ENCODE measurements at places on chromosomes 13 and 19.
A peak's percentile ranks its signal among the peaks of the same experiment; 100 is the strongest.

DNA sequence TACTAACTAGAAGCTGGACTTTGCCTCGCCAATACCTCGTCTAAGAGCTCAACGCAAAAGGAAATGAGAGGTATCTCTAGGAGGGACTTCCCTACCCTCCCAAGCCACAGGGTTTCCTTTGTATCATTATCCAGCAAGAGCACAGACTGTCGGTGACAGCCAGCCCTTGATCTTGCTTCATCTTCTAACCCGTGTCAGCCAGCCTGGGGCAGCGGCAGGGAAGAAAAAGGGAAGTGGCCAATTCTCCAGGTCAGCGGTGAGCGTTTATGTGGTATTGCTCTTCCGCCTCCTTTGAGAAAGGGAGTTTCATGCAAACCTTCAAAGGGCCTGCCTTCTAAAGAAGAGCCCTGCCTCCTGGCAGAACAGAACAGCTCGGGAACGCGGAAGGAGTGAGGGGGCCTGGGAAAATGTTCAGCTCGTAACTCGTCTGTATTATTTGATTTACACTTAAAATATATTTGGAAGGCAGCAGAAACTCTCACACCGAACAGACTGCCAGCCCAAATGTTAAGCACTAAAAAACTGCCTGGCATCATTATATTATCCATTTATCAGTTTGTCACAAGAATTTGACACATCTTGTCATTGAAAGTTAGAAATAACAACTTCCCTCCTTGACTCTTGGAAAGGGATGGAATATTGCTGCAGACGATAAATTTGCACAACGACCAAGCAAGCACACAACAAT lies 41.8 kb downstream of the EFNB2 start:
- no peak for DNase-seq

DNA sequence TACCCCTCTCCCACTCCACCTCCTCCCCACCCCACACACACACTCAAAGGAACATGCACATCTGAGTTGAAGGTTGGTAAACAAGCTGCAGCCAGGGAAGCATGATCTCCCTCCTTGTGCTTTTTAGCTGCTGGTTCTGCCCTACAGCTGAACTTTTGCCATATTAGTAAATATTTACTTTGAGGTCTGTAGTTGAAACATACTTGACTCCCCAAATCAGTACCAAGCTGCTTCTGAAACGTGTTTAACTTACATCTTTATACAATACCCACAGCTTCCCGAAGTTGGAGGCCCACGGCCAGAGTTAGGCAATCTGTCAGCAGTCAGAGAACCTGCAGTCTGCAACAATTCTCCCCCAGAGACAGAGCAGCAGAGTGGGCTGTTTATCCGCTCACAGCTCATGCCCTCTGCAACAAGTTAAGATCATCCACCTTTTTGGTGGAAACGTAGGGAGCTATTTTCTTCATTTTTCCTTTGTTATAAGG lies 1.5 kb upstream of the PCDH20 start:
- DNase-seq, result no peak

GRCh38 chr19:46466536-46467196 lies 4.7 kb downstream of the PNMA8A start:
- DNase-seq, result no peak

- no peak for DNase-seq
These were observed 9.7 kb downstream of the YJU2 start for GRCh38 chr19:4256563-4256962.

- no peak for DNase-seq
These were observed 27.7 kb downstream of the ZNF461 start for GRCh38 chr19:36638862-36639510.

GRCh38 chr19:49468746-49469447 lies 5.1 kb upstream of the FLT3LG start:
- no peak for DNase-seq

DNA sequence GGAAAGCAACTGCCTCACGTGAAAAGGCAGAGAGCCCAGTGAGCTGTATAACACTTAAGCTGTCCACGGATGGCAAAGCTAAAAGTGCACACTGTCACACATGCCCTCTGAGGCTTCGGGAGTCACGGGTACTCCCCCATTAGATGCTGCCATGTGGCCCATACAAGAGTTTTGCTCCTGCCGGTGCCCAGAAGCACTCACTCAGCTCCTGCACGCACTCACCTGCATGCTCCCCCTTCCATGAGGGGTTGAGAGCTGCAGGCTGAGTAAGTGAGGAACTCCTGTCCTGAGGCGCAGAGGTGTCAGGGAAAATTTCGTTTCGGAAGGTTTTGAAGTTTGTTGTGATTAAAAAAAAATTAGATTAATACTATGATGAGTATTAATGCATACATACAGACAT lies 939.2 kb upstream of the ATXN8OS start:
- no peak for DNase-seq

DNA sequence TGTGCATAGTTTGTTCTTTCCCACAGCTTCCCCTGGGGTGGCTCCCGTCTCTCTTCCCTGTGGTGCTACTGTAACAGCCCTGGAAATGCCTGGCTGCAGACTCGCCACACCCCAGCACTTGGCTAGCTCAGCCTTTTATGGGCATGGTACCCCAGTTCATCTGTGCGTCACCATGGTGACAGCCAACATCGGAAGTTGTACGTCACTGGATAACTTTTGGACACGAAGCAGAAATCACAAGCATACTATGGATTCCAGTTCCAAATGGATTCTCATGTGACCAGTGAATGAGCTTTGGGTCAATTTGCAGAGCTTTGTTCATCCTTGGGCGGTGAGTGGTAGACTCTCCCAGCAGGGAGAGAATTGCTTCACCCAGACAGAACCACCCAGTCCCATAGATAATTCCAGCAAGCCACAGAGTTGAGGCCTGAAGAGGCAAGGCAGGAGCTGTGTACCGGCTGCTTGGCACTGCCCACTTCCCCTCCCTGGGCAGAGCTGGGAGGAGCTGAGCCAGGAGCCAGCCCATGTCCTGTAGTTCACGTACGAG lies 54.4 kb downstream of the COL4A2 start:
- no peak for DNase-seq

- no peak for DNase-seq
These were observed 560.2 kb upstream of the SPRY2 start for GRCh38 chr13:80901111-80901510.

DNA sequence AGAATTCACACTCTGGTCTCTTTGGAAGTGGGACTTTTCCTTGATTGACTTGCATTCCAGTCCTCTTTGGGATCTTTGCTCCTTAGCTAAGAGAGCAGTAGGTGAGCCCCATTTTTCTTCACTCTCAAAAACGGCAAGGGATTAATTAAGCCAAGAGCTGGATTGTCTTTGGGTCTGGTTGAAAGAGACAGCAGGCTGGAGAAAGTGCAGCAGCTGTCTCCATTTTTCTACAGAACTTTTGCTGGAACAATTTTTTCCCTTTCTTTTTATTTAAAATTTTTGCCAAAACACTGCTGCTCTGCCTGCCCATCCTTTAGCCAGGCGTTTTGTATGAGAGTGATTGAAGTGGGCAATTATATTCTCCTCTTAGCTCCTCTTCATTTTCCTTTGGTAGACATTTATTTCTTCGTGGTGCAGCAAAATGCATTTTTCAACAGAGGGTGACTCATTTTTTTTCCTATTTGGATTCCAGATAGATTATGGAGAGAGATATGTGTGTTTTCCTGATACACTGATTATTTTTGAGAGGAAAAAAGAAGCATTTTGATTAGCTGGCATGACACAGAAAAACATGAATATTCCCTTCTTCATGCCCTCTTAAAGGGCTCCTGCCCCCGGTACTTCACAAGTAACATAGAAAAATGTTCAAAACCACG lies 371.2 kb upstream of the NBEA start:
- no peak for DNase-seq

GRCh38 chr13:23455401-23456185 lies 22.1 kb upstream of the SACS start:
- no peak for DNase-seq

DNA sequence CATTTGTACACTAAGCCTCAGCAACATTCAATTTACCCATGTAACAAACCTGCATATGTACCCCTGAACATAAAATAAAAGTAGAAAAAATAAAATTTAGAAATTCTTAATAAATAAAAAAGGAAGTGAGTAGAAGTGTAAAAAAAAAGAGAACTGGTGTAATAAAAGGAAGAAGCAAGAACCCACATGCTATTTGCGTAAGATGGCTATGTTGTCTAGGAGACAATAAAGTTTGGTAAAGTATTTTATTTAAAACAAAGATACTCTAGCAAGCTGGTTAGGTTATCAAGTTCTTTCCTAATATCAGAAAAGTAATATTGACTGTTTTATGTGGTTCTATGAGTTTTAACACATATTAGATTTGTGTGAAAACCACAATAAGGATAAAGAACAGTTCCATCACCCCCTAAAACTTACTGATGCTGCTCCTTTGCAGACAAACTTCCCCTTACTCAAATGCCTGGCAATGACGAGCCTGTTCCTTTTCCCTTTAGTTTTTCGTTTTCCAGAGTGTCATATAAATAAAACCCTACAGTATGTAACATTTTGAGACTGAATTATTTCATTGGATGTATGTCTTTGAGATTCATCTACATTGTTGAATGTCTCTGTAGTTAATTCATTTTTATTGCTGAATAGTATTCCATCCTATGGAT lies 98.9 kb downstream of the TNFSF13B start:
- no peak for DNase-seq

DNA sequence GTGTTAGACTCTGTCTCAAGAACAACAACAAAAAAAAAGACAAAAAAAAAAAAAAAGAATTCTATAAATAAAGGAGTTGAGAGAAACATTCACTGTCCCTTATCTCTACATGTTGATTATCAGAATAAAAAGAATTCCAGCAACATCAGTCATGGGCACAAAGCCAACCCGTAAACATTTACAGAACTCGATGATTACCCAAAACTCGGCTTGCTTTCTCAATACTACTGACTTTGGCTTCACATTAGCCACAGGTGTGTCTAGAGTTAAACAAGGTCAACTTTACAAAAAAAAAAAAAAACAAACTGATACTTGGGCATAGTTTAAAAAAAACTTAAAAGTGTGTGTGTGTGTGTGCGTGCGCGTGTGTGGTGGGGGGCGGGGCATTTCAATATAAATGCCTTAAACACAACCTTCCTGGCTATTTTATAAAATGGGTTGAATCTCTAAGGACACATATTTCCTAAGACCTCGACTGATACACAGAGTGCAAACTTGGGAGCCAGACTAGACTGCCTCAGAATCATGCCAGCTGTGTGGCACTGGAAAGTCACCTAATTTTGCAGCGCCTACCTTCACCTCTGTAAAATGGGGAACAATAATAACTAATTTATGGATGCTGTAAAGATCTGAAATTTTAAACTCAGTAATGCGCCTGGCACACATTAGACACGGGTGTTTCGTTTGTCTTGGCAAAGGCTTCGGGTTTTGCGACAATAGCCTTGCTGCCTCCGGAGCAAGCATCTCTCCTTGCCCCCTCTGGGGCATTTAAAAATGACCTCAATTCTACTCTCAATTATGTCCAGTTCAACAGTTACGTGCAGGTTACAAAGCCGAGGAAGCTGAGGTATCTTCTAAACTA lies 922 bp downstream of the EBPL start:
- no peak for DNase-seq

GRCh38 chr13:114115191-114115671 lies 17.2 kb downstream of the RASA3 start:
- no peak for DNase-seq

- no peak for DNase-seq
These were observed 512.2 kb downstream of the LMO7 start for GRCh38 chr13:76148374-76148773.

- DNase-seq, result no peak
These were observed 22.0 kb downstream of the MUC16 start for GRCh38 chr19:8988204-8988603.

DNA sequence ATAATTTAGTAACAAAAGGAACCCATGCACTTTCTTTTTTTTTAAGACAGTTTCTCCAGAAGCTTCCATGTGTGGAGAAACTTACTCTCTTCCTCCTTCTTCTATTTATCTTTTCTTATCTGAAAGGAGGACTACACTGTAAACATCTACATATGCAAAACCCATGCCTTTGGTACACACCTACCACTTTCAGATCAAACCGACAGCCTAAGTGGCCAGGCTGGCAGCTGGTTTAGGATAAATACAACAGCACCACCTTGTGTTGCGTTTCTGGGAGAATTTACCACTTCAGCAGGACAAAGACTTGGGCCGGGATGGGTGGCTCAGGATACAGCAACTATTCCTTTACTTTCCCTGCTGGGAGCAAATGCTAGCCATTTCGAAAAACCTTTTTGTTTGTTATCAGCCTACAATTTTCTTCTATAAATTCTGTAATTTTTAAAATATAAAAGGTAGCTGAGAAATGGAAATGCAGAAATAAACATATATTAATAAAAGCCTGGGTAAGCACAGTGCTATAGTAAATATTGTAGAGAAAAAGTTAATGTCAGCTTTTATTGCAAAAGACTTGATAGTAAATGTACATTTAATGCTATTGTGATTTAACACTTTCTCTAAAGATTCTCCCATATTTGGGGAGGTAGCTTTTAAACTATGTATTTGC lies 94.0 kb upstream of the RFC3 start:
- DNase-seq, result peak; percentile 11

- DNase-seq, result peak; percentile 63
These were observed at the start of gene PLPPR2 for GRCh38 chr19:11355160-11356073. TSS of gene PLPPR2 (plus strand) at chr19:11355432. CDS start at chr19:11357674, 2,242 bp downstream.

GRCh38 chr19:10173527-10173926 lies 21.2 kb downstream of the DNMT1 start:
- no peak for DNase-seq

DNA sequence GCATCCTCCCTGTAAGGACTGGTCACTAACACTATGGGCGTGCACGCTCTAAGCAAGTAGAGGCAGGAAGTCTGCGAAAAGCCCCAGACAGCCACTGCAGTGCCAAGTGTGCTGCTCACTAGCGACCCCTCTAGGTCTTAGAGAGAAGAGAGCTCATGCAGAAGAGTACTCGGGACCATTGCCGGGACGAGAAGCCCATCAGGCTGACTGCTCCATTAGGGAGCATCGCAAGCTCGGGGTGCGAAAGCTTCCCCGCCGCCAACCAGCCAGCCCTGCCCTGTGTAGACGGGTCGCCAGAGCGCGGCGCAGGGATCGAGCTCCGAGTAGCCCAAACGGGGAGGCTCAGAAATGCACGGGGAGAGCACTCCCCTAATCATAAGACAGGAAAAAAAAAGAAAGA lies 16.6 kb downstream of the POU4F1 start:
- DNase-seq, result no peak

DNA sequence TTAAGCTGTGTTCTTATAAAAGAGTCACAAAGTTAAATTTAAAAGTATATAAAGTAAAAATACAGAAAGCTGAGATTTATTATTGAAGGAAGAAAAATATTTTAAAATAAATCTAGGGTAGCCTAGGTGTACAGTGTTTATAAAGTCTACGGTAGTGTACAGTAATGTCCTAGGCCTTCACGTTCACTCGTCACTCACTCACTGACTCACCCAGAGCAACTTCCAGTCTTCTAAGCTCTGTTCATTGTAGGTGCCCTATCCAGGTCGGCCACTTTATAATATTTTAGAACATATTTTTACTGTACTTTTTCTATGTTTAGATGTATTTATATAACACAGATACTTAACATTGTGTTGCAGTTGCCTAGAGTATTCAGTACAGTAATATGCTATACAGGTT lies 47.4 kb downstream of the NDFIP2 start:
- DNase-seq, result no peak

Data from GOT3 (cell line).